ENCODE measurements at places on chromosomes 6 and 20.

DNA sequence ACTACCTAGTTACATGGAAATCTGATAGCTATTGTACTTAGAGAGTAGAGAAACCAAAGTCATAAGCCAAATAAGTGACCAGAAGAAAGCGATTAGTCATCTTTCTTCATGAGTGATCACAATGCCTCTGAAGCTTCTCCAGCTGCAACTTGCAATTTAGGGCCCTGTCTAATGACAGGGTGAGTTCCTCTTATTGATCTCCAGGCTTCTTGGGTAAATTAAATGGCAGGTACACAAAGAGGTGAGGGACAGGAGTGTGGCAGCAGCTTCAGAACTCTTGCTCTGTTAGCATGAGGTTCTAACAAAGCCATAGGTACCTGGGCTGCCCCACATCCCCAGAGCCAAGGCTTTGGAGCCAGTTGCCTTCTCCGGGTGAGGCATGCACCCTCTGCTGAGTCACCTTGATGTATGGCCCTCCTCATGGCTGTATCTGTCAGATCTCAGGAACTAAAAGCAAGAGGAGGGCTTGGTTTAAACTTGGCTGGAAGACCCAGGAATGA is 60.8 kb downstream of the PRDM1 start:
- DNase-seq: no peak

- DNase-seq: no peak
These were observed 13.1 kb upstream of the HDGFL1 start for GRCh38 chr6:22556266-22556665.

GRCh38 chr6:101395345-101395744 is 1.8 kb downstream of the GRIK2 start:
- DNase-seq: no peak

DNA sequence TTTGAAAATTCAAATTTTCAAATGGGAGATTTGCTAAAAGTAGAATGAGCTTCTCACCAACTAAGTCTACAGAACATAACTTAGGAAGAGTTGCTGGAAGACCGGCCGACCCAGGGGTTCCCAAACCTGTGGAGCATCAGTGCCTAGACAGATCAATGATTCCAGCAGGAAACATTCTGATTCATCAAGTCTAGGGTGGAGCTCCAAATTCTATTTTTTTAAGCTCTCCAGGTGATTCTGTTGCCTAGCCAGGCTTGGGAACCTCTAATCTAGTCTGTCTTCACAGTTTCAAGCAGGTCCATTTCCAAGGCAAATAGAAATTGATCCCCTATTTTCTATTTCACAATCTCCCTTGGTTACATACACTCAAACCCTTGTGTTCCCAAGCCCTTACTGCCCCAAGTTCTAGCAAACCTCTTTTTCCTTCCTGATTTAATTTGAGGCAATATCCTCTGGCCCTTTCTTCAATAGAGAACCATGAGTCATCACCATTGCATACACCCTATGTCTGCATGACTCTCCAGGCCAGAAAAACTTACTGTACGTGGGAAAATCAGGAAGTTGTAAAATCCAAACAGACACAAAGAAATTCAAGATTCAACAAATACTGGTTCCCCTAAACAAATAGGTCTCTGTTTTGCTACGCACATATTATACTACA is 8.9 kb downstream of the ATXN1 start:
- no peak for DNase-seq

DNA sequence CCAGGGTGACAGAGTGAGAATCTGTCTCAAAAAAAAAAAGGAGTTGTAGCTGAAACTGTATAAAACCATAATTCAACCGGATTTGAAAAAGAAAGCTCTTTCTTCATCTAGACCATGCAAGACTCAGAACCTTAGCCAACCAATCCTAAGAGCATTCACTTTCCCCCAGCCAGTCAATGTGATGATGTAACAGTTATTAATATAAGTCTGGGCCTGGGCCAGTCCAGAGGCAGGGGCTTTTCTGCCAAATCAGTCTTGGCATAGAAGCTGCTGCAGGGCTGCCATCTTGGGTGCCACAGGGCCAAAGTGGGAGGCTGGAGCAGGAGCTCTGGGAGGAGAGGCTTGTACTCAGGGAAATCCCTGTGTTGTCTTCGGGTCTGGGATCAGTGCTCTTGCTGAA is 288.4 kb downstream of the CLIC5 start:
- DNase-seq: no peak
